B cell (primary cell): ENCODE measurements at places on chromosomes 12 and 14.

- no peaks in the 10 kb centered on the region for H3K27me3 ChIP-seq
- no peak overlapping the region for H3K4me3 ChIP-seq
- H3K4me1 ChIP-seq, result no peaks in the 10 kb centered on the region
Measured at GRCh38 chr14:99129998-99130397, 142.0 kb downstream of the BCL11B start.

GRCh38 chr12:56311003-56311402, 4.8 kb downstream of the CNPY2 start:
- no peak overlapping the region for H3K27ac ChIP-seq
- DNase-seq, result no peak
- no peaks in the 10 kb centered on the region for H3K27me3 ChIP-seq
- H3K4me1 ChIP-seq, result peaks cover 10% of the 10 kb centered on the region

GRCh38 chr14:68669603-68670358, 123.1 kb downstream of the ZFP36L1 start:
- H3K27me3 ChIP-seq, result no peaks in the 10 kb centered on the region
- H3K27ac ChIP-seq, result no peak overlapping the region
- H3K36me3 ChIP-seq, result peaks cover 1% of the 10 kb centered on the region
- no peak for DNase-seq
- no peak overlapping the region for H3K4me3 ChIP-seq

DNA sequence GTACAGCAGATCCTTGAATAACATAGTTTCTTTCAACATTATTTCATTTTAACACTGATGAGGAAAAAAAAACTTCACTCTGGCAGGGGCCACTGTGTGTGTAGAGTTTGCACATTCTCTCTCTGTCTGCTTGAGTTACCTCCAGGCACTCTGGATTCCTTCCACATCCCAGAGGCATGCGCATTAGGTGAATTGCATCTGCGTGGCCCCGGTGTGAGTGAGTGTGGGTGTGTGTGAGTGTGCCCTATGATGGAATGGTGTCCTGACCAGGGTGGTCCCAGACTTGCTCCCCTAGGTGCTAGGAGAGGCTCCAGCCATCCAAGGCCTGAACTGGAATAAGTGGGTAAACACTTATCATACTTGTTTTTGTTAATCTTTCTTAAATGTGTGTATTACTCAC, 90.6 kb upstream of the LRIG3 start:
- H3K36me3 ChIP-seq, result no peaks in the 10 kb centered on the region
- no peak for DNase-seq
- H3K4me3 ChIP-seq, result no peak overlapping the region
- H3K27ac ChIP-seq, result no peak overlapping the region
- no peaks in the 10 kb centered on the region for H3K4me1 ChIP-seq
